ENCODE measurements at places on chromosomes 6 and 20.

DNA sequence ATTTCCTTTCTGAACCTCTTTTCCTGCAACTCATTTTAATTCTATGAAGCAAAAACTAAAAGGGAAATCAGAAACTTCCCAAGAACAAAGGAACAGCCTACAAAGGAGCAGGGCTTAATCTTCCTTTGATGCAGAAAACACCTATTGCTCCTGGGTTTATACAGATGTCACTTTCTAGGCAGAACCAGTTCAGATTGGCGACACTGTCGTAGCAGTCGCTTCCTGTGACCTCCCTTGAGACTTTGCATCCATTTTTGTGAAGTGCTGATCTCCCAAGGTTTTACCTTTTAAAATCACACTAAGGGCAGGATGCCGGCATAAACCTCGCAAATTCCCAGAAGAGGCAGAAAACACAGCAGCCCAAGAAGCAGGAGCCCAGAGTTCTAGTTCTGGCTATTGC lies 40.1 kb downstream of the JAG1 start:
- no peak for DNase-seq

GRCh38 chr6:38831865-38832264 lies 116.8 kb downstream of the DNAH8 start:
- no peak for DNase-seq

DNA sequence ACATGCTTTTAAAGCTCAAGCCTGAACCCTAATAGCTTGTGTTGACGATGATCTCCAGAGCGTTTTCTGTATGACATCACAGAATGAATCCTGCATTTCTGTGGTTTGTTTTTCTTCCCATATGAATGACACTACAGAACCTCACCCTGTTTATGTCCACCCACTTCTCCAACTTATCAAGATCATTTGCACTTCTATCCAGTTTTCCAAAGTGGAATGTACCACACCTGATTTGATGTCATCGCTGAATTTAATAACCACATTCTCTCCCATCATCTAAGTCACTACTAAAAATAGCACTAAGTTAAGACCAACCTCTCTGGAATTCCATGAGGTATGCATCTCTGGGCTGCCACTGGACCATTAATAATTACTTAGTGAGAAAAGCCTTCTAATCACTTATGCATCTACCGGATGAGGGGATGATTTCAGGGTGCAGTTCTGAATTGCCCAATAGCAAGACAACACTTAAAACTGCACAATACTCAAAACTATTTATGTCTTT lies 33.3 kb upstream of the CITED2 start:
- DNase-seq, result peak; percentile 100

GRCh38 chr6:82185948-82186535 lies 61.5 kb downstream of the IBTK start:
- DNase-seq, result no peak

GRCh38 chr6:90219209-90219985 lies 77.2 kb downstream of the BACH2 start:
- DNase-seq, result no peak

GRCh38 chr6:14722704-14723103 lies 523.2 kb upstream of the JARID2 start:
- no peak for DNase-seq

DNA sequence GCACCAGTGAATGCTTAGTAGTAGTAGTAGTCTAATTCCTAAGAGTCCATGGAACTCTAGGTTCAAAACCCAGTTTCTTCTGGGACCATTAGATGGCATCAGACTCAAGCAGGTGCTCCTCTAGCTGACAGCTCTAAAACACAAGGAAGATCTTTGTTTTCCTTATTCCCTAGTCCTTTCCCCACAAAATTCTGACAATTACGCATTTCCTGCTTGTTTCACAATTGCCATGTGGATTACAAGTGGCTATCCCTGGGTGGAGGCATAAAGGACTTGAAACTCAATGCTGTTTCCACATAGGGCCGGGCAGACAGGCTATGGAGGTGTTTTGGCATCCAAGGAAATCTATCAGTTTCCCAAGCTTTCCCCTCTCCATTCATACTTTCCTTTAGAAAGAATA lies 9.2 kb upstream of the HLA-DOB start:
- DNase-seq, result peak; percentile 15

DNA sequence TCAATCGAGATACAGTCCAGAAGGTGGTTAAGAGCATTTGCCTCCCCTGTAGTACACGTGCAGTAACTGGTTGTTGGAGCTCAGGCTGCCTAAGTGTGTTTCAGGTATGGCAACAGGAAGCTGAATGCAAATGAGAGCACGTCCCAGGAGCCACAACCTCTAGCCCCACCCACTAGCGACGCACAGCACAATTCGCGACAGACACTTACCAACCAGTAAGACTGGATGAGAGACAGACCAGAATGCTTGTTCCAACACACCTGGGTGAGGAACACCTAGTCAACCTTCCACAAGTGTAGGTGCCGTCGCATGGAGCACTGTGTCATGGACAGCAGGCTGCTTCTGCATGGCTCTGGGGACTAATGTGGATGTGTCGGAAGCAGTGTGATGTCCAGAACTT lies 7.2 kb upstream of the SERPINB1 start:
- no peak for DNase-seq

- DNase-seq, result peak; percentile 96
These were observed 25.3 kb upstream of the TOP1 start for GRCh38 chr20:41003143-41003935.

- DNase-seq, result no peak
These were observed 58.6 kb downstream of the DAAM2 start for GRCh38 chr6:39850736-39851297.

- peak; percentile 45 for DNase-seq
These were observed 190.3 kb downstream of the TENT5A start for GRCh38 chr6:81562169-81562568.

DNA sequence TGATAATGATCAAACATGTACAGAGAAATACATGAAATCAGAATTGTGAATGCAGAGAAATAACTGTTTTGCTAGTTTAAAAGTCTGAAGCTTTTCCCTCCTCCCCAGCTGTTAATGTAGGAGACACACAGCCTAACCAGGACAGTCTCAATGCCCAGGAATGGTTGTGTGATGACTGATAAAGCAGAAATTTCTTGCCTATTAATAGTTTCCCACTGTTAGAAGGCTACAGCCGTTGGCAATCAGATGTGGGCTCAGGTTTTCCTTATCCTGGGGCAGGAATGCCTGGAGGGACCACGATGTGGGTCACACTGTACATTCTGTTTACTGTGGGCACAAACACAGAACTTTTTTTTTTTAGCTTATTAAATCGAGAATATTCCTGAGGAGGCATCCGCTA lies 1.9 kb downstream of the PPP1R3D start:
- peak; percentile 31 for DNase-seq

DNA sequence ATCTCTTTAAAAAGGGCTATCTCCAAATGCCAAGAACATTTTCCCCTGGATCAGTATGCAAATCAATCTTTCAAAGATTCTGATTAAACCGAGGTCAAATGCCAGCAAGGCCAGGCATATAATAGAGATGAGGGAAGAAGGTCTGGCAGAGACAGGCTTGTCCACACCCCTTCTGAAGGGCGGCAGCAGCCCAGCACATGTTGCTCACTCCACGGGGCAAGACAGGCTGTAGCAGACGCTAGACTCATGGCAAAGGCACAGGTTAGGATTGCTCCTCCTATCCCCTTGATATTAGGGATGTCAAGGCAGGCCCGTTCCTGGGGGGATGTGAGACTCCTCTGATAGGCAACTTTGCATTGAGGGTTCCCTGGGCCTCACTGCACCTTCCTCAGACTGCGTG lies 104.7 kb upstream of the RIN2 start:
- no peak for DNase-seq

DNA sequence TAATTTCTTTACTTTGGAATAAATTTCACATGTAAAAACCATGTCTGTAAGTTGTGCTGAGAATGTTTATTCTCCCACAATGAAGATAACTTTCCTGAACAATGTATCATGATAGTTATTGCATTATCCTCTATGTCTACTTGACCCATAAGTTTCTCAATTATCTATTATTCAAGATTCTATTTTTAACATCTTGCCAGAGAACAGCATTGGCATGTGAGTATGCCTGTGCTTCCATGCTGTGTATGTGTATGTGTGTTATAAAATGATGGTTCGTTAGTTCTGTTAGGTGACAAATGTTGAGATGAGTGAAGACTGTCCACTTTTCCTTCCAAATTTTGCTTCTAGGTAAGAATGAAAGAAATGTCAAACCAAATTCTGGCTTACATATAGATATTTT lies 111.9 kb downstream of the EYA4 start:
- no peak for DNase-seq

DNA sequence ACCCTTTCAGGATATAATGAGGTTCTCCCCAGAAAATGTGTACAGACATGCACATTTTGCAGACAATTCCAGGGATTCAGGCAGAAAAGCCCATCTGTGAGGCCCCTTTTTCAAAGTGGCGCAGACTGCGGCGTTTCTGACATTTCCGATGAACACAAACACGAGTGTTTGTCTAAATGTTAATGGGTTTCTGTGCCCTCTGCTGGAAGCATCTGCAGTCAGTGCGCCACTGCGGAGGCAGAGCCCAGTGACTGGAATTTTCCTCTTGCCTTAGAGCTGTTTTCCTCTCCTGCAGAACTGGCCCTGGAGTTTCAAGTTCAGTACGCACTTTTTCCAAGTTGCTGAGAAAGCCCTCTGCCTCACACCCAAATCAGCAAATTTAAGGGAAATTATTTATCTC lies 15.3 kb downstream of the ANKRD60 start:
- no peak for DNase-seq

DNA sequence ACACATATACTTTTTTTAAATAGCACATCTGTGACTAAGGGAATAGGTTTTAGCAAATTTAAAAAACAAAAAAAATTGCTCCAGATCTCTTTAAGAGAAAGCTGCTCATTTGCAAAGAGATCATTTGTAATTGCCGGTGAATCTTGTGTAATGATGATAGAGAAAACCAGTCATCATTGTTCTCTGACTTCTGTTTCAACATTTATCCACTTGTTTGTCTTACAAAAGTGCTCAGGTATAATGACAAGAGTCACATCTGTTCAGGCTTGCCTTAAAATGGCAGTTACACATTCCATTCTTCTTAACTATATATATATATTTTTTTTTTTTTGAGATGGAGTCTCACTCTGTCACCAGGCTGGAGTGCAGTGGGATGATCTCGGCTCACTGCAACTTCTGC lies 165.2 kb downstream of the AIG1 start:
- no peak for DNase-seq

- no peak for DNase-seq
These were observed 410.5 kb downstream of the PTPRT start for GRCh38 chr20:42779216-42779615.

- DNase-seq, result peak; percentile 50
These were observed 50.9 kb upstream of the FAM184A start for GRCh38 chr6:119129148-119129967.

GRCh38 chr6:156901309-156902019 lies 124.3 kb downstream of the ARID1B start:
- no peak for DNase-seq

GRCh38 chr20:13996265-13996664 lies 949 bp downstream of the MACROD2 start:
- no peak for DNase-seq

DNA sequence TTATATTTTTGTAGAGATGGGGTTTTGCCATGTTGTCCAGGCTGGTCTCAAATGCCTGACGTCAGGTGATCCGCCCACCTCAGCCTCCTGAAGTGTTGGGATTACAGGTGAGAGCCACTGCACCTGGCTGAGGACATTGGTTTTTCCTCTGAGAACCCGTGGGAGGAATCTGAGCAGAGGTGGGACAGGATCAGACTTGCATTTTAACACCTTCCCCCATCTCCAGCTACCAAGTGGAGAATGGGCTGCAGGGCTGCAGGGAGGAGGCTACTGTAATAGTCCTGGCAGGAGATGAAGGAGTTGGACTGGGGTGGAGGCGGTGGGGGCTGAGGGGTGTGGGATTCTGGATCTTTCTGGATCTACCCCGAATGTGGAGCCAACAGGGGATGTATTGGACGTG lies 24.5 kb downstream of the FAM110A start:
- no peak for DNase-seq

GRCh38 chr20:16462711-16463110 lies 110.5 kb downstream of the KIF16B start:
- DNase-seq, result no peak

GRCh38 chr6:30206799-30207618 lies 6.2 kb downstream of the TRIM26 start:
- DNase-seq, result peak; percentile 4

- peak; percentile 81 for DNase-seq
These were observed 34.2 kb upstream of the BTN3A2 start for GRCh38 chr6:26330859-26331217.

DNA sequence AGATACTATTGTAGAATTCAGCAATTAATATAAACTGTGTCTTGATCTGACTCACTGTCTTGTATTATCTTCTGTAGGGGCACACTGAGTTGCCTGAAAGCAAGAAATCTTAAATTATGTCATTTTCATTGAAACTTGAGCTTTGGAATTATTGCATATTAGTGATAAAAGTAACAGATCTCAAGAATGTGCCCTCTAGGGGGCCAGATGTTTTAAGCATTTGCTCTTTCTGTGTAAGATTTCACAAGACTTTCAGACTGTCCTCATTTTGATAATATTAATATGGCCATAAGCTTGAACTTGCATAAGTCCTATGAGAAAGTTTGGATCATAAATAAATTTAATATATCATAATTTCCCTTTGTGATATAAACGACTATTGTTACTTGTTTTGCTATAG lies 55.5 kb upstream of the MYO6 start:
- DNase-seq, result no peak

DNA sequence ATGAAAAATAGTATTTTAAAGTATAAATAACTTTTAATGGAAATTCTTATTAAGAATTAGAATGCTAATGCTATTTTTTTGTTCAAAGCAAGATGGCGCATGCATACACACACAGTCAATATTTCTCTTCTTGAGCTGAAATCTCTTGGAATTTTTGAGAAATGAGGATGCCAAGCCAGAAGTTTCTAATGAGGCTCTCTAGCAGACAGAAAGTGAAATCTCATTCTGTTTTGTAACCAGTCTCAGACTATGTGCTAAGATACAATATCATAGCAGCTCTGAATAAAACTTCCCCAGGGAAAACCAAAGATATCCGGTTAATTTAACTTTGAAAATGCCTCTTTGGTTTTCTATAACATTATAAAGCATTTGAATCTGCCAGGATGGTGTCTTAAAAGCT lies 97.2 kb upstream of the HDAC2 start:
- DNase-seq, result no peak

GRCh38 chr6:155117256-155117655 lies 122.1 kb downstream of the TIAM2 start:
- peak; percentile 70 for DNase-seq

DNA sequence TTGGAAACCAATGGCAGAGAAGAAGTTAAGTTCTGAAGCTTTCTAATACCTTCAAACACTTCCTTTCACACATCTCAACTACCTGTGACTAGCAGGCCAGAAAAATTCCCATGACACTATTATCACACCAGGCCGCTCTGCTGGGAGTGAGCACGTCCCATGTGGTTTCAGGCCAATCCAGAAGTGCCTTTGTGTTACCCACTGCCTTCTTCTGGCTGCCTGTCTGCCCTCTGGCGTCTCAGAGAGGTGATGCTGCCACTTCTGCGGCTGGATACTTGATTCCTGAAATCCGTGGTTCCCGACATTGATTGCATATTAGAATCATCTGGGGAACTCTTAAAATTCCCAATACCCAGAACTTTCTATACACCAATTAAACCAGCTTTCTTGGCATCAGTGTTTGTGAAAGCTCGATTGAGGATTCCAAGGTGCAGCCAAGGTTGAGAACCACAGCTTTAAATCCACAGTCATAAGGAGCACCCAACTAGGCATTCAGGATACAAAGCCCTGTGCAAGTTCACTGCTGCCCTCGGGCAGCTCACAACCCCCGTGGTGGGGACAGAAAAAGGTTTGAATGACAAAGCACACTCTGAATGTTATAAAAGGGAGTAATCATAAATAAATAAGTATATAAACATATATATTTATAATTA lies 65.6 kb downstream of the STMND1 start:
- peak; percentile 13 for DNase-seq

GRCh38 chr6:119443993-119444641 lies 94.6 kb upstream of the MAN1A1 start:
- DNase-seq, result no peak
